ENCODE measurements at places on chromosomes 7 and 10. TPM values are rescaled to one million over a fixed set of nuclear protein-coding genes. Genes with fewer than 3 reads are reported as not detected.

The PTPN20 gene
- polyA plus RNA-seq, result 1.5 TPM

The AS3MT gene
- polyA plus RNA-seq, result 15.5 TPM

The NEUROD6 gene
- polyA plus RNA-seq, result 1.6 TPM

The PTPRZ1 gene
- 20.6 TPM for polyA plus RNA-seq

The CACNA2D1 gene
- 11.4 TPM for polyA plus RNA-seq

The PSD gene
- 62.0 TPM for polyA plus RNA-seq

The WEE2 gene
- 5.1 TPM for polyA plus RNA-seq

The PRKAR2B gene
- polyA plus RNA-seq, result 16.3 TPM

The MYL10 gene
- polyA plus RNA-seq, result not detected

The CARD11 gene
- polyA plus RNA-seq, result 4.8 TPM

The GRID2IP gene
- polyA plus RNA-seq, result 0.88 TPM

The CXCL12 gene
- 46.6 TPM for polyA plus RNA-seq

The ATOH7 gene
- 1.4 TPM for polyA plus RNA-seq

The ZPBP gene
- 0.06 TPM for polyA plus RNA-seq

The STOX1 gene
- 5.8 TPM for polyA plus RNA-seq

The GPNMB gene
- polyA plus RNA-seq, result 6.0 TPM

The CCL24 gene
- polyA plus RNA-seq, result 32.1 TPM

The SH2B2 gene
- polyA plus RNA-seq, result 1.6 TPM

The RTKN2 gene
- polyA plus RNA-seq, result 5.7 TPM

The ASAH2 gene
- polyA plus RNA-seq, result 64.5 TPM

The HMX2 gene
- polyA plus RNA-seq, result 1.1 TPM

The ITPRID1 gene
- 0.25 TPM for polyA plus RNA-seq

The PLXDC2 gene
- 19.0 TPM for polyA plus RNA-seq

The TSPAN12 gene
- polyA plus RNA-seq, result 99.6 TPM

The BMI1 gene
- polyA plus RNA-seq, result 46.6 TPM

The HTR5A gene
- 0.03 TPM for polyA plus RNA-seq

The MUC3A gene
- polyA plus RNA-seq, result 127 TPM

The AP3M1 gene
- polyA plus RNA-seq, result 43.3 TPM

The NEUROG3 gene
- polyA plus RNA-seq, result 3.1 TPM

The FKBP6 gene
- polyA plus RNA-seq, result 0.04 TPM

The OR6B1 gene
- not detected for polyA plus RNA-seq
